ENCODE measurements at places on chromosomes 1 and 21. TPM values are rescaled to one million over a fixed set of nuclear protein-coding genes. Genes with fewer than 3 reads are reported as not detected.

Gene LCE3D
- not detected for polyA plus RNA-seq

Gene A3GALT2
- polyA plus RNA-seq, result not detected

Gene TMOD4
- not detected for polyA plus RNA-seq

Gene SLAMF8
- polyA plus RNA-seq, result not detected

Gene KDF1
- not detected for polyA plus RNA-seq

Gene PDE9A
- polyA plus RNA-seq, result 73.8 TPM

Gene GBP4
- polyA plus RNA-seq, result 0.07 TPM

Gene MCOLN2
- polyA plus RNA-seq, result not detected

Gene COL16A1
- 1.6 TPM for polyA plus RNA-seq

Gene LEPROT
- 10.4 TPM for polyA plus RNA-seq

Gene TCHH
- polyA plus RNA-seq, result not detected

Gene FAM78B
- 16.1 TPM for polyA plus RNA-seq

Gene CYP4X1
- 42.0 TPM for polyA plus RNA-seq

Gene PALMD
- 0.30 TPM for polyA plus RNA-seq

Gene RGS5
- polyA plus RNA-seq, result 5.9 TPM

Gene DMBX1
- not detected for polyA plus RNA-seq

Gene CLCN6
- polyA plus RNA-seq, result 10.5 TPM

Gene MFAP2
- polyA plus RNA-seq, result not detected

Gene SNRNP40
- 19.5 TPM for polyA plus RNA-seq

Gene ATP6V1G3
- polyA plus RNA-seq, result not detected

Gene ECE1
- 3.3 TPM for polyA plus RNA-seq

Gene COL11A1
- 2.6 TPM for polyA plus RNA-seq

Gene CFAP141
- polyA plus RNA-seq, result not detected

Gene LAMC2
- 0.84 TPM for polyA plus RNA-seq

Gene SPATA1
- not detected for polyA plus RNA-seq

Gene MRTO4
- polyA plus RNA-seq, result 22.3 TPM

Gene TTLL7
- 45.7 TPM for polyA plus RNA-seq

Gene GPR52
- polyA plus RNA-seq, result not detected
